Subcutaneous adipose tissue (tissue), 4 donors: ENCODE measurements at places on chromosomes 13 and 19. TPM values are rescaled to one million over a fixed set of nuclear protein-coding genes. Genes with fewer than 3 reads are reported as not detected.

The ACP7 gene
- total RNA-seq = not detected

The CEACAM21 gene
- total RNA-seq = not detected

The PCDH9 gene
- total RNA-seq = 10.8 TPM

The CYP4F22 gene
- total RNA-seq = 1.7 TPM

The ZNF208 gene
- total RNA-seq = 9.3 TPM
